ENCODE measurements at places on chromosomes 11 and 22.

DNA sequence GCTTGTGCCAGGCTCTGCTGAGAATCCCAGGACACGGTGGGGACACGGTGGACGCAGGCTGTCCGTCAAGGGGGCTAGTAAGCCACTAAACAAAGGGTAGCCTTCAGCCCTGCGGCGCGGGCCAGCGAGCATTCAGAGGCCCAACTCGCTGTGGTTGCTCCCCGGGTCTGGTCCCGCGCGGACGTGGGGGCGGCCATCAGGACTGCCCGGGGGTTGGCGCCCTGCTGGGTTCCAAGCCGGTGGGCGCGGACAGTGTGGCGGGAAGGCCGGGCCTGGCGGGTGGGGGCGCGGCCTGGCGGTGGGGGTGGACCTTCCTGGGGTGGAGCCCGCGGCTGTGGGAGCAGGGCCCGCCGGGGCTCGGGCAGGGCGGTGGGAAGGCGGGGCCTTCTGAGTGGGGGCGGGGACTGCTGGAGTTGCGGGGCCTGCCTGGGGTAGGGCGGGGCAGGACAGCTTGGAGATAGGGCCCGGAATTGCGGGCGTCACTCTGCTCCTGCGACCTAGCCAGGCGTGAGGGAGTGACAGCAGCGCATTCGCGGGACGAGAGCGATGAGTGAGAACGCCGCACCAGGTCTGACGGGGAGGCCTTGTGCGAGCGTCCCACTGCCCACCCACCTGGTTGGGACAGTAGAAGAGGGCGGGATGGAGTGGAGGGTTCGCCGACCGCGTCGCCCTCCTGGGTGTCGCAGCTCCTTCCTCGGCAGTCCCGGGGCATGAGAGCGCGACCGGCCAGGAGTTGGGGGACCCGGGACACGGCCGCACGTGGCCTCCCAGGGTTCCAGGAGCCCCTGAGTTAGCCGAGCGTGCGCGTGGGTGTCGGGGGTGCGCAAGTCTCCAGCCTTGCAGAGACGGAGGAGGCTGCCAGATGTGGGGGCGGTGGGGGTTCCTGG, at the start of gene SERHL2:
SERHL2 (plus strand) TSS at position 482 of the 887 bp plus-strand sequence; CDS start at position 547, 65 bp downstream.
- peak; percentile 59 for DNase-seq

DNA sequence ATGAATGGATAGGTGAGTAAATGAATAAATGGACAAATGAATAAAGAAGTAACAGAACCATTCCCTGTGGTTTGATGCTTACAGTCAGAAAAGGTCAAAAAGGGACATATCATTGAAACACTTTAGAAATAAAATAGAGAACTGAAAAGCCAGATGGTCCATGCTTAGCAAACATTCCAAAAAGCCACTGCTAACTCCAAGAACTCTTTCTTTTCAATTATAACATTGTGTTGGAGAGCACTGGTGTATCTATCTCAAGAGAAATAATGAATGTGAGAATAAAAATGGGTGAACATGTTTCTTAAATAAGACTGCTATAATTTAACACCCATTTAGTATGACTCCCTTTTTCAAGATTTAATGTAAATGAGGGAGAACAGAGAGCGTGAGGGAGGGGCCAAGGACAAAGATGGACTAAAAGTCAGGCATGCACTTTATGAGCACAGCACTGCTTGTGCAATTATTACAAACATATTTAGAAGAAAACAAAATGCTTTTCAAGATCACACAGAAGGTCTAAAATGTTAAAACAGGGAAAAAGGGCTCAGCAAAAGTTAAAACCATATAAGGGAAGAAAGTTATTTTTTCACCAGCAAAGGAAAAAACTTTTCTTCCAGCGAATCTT, 224.3 kb upstream of the PITPNB start:
- DNase-seq = no peak

DNA sequence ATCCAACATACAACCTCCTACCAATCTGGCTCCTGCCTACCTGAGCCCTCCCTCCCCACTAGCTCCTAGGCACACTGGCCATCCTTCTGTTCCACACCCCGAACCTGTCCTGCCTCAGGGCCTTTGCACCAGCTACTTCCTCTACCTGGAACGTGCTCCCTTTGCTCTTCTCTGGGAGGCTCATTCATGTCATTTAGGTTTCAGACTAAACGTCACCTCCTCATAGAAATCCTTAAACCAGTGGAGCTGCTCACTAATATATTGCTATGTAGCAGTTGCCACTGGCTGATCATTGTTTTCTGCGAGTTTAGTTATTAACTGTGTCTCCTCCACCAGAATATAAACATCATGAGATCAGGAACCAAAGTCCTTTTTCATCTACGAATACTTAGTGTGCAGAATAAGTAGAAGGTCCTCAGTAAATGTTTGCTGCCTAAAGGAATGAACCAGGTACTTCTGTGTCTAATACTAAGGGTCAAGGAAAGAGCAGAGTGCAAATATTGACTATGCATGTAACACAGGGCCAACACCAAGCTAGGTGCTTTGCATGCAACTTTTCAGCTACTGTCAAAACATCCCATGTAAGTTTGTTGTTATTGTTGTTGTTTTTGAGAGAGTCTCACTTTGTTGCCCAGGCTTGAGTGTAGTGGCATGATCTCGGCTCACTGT, 277.6 kb upstream of the SYN3 start:
- DNase-seq = no peak

- no peak for DNase-seq
Observed at GRCh38 chr11:47869544-47870393, 21.6 kb upstream of the NUP160 start.

DNA sequence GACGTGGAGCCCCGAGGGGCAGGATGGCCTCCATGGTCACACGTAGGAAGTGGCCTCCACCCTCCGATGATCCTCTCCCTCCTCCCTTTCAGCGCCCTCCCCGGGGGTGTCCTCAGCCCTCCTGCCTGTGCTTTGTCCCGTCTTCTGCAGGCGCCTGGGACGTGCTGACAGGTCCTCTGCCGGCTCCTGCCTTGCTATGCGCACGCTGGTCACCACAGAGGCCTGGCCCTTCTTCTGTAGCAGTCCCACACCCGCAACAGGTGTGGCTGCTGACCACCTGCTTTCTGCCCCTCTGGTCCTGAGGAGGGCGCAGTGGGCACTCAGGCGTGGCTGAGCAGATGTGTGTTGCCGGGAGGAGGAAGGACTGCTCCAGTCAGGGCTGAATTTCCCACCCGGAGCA, 27.7 kb upstream of the PPP6R3 start:
- DNase-seq = no peak

GRCh38 chr22:17486719-17487118, 76.6 kb upstream of the SLC25A18 start:
- no peak for DNase-seq

DNA sequence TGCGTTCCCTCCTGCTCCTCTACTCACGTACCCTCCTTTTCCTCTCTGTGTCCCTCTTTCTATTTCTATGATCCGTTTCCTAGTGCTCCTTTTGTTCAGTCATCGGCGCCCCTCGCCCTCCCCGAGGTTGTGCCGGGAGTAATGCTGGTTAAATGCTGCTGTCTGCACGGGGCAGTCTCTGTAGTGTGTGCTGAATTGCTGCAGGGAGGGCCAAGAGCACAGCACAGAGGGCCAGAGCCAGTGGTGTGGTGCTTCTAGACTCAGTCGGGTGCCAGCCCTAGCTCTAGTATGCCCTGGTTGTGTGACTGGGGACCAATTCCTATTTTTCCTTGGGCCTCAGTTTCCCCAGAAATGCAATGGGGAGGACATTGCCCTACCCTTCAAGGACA, 98.3 kb downstream of the PKNOX2 start:
- DNase-seq = no peak

GRCh38 chr11:369336-370018, at the start of gene B4GALNT4:
B4GALNT4 (plus strand) TSS chr11:369499; CDS start chr11:369804, 305 bp downstream.
- DNase-seq = peak; percentile 93

DNA sequence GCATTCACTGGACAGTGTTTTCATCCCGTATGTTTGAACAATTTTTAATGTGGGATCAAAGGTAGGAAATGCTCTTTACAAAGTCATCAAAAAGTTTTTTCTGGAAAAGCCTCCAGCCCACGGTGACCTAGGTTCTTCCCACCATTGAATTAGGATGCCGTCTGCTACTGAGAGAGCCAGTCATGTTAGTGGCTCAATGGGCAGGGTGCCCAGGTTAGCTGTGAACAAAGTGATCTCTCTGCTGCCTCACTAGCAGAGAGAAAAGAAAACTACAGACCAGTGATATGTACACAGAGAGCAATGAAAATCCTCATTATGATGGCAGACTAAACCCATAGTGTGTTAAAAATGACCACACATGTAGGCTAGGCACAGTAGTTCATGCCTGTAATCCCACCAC, 32.4 kb downstream of the KCNQ1 start:
- no peak for DNase-seq
